Activated T-helper 17 cell treated with anti-CD3 and anti-CD28 coated beads, Interleukin-2, amount 50 U/mL, for 72 hours (primary cell): ENCODE measurements at places on chromosomes 1 and 21. TPM values are rescaled to one million over a fixed set of nuclear protein-coding genes. Genes with fewer than 3 reads are reported as not detected.
A peak's percentile ranks its signal among the peaks of the same experiment; 100 is the strongest.

DNA sequence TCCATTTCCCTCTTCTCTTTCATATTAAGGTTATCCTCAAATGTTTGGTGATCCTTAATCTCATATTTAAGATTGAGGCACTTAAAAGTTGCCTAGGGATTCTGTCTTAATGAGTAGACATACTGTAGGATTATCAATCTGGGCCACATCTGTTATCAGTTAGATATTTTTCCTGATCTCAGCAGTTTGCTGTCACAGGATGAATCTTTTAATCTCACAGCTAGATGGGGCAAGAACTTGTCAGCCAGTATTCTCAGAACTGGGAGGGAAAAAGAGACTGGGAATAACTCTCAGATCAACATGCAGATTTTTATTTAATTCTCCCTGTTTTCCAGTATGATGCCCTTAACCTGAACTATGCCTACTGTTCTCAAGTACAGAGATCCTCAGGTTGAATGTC lies 14.0 kb downstream of the ZNF644 start:
- no peak for ATAC-seq

GRCh38 chr1:218304281-218305039 lies 19.4 kb downstream of the RRP15 start:
- no peak for ATAC-seq

DNA sequence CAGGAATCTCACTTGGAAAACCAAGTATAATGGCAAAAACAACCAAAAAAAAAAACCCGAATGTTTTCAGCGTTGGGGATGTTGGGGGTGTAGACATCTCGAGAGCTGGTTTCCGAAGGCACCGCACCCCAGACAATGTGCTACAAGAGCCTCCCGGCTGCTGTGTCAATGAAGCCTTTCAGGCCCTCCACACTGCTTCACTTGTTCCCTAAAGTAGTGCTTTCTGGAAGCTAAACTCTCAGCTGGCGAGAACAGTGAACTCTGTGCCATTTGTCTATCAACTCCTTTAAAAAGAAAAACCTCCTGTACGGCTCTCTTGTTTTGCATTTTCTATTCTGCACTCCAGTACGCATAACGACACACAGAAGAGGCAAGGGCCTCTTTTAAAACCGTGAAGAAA lies 32.5 kb downstream of the PLEKHO1 start:
- ATAC-seq, result no peak

DNA sequence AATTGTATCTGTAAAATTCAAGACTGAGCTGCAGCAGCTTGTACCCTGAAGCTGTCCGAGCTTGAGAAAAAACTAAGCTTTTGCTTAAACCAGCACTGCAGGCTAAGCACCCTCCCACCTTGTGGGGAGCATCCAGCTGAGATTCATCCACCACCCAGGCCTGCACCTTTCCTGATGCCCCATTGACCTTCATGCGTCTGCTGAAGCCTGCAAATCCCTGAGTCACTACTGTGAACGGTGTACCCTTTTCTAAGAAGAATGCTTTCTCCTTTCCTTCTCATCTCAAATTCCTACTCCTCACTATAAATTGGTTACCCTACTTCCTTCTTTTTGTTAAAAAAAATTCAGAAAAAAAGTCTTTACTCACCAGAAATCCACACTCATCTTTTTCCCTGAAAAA lies 90.9 kb upstream of the RGS18 start:
- ATAC-seq, result no peak

DNA sequence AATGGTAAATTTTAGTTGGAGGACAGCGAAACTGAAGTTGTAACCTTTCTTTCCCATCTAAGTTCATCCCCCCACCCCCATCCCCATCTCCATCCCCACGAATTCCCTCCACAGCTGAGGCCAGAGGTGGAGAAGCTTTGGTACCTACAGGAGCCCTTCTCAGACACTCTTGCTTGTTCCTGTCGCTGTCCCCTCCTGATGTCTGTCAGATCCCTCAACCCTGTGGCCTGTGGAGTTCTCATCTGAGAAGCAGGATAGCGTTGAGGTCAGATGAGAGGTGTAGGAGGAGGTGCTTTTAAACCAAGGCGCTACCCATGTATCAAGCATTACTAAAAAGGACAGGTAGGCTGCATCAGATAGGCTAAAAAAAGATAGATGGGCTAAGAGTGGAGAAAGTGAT lies 769 bp downstream of the NTPCR start:
- peak; percentile 67 for ATAC-seq

DNA sequence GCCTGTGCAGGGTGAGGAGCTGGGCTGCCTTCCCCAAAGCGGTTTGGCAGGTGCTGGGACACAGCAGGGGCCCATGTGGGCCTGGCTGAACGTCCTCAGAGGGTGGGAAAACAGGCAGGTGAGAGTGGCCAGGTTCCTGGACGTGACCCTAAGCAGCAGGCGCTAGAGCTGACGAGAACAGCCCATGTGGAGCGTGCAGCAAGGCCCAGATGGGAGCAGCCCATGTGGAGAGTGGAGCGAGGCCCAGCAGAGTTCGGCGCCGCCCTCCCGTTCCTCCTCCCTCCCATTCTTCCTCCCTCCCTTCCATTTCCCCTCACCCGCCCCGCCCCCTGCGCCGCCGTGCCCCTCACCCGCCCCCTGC lies 314.4 kb upstream of the VAMP3 start:
- ATAC-seq, result no peak

DNA sequence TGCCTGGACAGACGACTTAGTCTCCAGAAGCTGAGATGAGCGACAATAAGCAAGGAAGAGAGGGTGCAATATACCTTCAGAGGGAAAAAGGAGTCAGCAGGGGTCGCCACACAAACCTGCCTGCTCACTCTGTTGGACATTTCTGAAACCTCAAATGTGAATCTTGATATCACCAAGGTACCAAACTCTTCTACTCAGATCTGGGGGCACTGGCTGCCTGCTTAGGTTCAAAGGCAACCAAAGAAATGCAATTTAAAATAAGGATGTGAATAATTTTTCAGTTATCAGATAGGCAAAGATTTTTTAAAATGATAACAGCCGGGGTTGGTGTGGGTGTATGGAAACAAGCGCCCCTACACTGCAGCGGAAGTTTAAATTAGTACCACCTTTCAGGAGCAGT lies 164.2 kb downstream of the HIVEP3 start:
- ATAC-seq, result peak; percentile 13

- ATAC-seq, result peak; percentile 47
These were observed 21.7 kb downstream of the PDXK start for GRCh38 chr21:43740497-43741156.

DNA sequence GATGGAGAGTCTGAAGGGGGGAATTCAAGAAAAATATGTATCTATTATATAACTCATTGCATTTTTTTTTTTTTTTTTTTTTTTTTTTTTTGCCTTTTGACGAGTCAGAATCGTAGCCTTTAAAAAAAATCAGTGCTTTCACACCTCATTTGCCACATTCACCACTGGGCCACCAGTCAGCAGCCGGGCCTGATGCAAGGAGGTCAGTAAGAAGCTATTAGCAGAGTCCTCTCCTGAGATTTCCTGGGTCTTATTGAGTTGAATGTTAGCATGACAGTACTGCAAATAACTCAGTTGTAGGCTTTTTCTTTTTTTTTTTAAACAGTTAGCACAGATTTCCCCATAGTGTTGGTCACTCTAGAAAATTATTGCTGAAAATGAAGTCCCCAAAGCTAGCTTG lies 139.8 kb downstream of the SPATA17 start:
- no peak for ATAC-seq

- ATAC-seq, result peak; percentile 65
These were observed 373 bp downstream of the YOD1 start for GRCh38 chr1:207050480-207051190.

- no peak for ATAC-seq
These were observed 27.8 kb upstream of the VAMP3 start for GRCh38 chr1:7743346-7743745.

The SPATA1 gene
- total RNA-seq, result 0.65 TPM

The FOXD3 gene
- not detected for total RNA-seq

The RAP1GAP gene
- 6.0 TPM for total RNA-seq

The PEA15 gene
- 49.4 TPM for total RNA-seq

The PIAS3 gene
- 24.6 TPM for total RNA-seq

The HP1BP3 gene
- 244 TPM for total RNA-seq

The NAV1 gene
- total RNA-seq, result 0.28 TPM

The LAX1 gene
- total RNA-seq, result 17.2 TPM

The VANGL2 gene
- total RNA-seq, result not detected

The LCE1B gene
- not detected for total RNA-seq
